ENCODE measurements at places on chromosomes 16 and 17.

DNA sequence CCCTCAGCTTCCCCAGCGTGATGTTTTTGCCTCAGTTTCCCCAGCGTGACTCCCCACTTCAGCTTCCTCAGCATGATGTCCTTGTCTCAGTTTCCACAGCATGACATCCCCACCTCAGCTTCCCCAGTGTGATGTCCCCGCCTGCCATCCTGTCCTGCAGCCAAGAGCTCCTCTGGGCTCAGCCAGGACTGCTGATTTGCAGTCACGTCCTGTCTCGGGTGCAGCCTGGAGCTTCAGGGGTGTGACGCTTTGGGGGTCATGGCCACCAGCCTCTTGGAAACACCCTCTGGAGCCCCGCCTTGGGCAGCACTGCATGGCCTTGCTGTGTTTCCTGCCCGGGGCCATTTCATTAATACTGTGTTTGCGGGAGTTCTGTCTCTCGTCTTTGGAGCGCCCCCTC, 16.5 kb upstream of the NUDT16L1 start:
- no peak for DNase-seq

DNA sequence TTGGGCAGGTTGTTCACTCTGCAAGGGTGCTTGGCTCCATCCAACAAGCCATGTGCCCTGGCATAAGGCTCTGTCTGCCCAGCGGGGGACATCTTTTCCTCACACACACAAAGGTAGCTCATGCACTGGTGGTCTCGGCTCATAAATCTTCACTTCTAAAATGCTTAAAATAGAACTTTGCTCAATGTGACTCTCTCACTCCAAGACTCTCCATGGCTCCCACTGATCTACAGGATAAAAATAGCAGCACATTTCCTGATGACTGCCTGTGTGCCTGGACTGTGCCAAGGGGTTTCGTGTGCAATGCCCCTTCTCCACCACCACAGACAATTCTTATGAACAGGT, 15.1 kb upstream of the CIBAR2 start:
- DNase-seq = no peak

- DNase-seq = no peak
These were observed 1.2 kb downstream of the FOXF1 start for GRCh38 chr16:86511317-86512161.

DNA sequence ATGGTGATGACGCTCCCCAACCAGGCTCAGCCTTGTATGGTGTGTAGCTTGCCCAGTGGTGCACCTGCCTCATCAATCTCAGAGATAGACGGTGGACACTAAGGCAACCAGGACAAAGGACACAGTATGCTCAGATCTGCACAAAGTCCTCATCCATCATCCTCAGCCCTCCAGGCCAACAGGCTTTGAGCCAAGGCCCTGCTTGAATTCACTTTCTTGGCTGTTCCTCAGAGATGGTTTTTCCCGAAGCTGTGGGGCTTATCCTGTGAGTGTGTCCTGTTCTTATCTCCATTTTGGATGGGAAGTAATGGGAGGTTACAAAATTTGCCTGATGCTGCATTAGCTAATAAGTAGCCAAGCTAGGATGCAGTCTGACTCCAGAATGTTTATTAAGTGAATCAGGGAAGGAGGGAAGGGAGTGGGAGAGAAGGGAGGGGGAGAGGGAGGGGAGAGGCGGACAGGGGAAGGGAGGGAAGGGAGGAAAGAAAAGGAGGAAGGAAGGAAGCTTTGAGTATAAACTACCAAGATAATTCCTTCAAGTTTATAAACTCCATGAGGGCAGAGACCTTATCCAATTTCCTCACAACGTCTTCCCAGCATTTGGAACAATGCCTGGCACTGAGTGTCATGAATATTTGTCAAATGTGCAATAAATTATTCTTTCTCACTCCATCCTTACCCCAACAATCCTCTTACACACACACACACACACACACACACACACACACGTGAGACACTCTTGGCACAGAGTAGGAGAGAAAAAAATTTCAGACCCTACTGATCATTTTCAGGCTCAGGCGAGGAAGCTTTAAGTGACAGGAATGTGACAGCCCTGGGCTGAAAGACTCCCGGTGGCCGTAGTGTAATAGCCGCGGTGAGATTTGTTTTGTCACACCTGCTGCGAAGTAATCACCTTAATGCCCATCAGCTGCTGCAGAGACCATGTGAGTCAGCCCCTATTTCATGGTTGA, 84.3 kb downstream of the BMERB1 start:
- DNase-seq = no peak

DNA sequence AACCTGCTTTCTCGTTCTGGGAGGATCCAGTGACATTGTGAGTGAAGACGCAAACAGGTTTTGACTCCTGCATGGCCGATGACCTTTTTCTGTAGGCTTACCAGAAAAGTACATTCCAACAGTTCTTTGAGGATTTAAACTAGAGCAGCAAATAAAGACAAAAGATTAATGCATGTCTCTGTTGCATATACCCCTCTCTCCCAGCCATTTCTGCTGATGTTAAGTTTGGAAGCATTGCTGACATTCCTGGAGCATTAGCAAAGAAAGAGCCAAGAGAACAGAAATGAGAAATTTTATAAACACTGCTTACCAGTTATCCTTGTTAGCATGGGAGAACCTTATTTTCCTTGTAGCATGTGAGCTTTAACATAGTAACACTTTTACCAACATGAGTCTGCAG, 49.3 kb downstream of the SIAH1 start:
- DNase-seq = no peak

GRCh38 chr16:55499951-55500529, 8.8 kb upstream of the LPCAT2 start:
- DNase-seq = no peak

- DNase-seq = no peak
These were observed 69.3 kb downstream of the BANP start for GRCh38 chr16:88020516-88020885.

GRCh38 chr16:4203748-4204147, 38.1 kb downstream of the SRL start:
- DNase-seq = no peak

DNA sequence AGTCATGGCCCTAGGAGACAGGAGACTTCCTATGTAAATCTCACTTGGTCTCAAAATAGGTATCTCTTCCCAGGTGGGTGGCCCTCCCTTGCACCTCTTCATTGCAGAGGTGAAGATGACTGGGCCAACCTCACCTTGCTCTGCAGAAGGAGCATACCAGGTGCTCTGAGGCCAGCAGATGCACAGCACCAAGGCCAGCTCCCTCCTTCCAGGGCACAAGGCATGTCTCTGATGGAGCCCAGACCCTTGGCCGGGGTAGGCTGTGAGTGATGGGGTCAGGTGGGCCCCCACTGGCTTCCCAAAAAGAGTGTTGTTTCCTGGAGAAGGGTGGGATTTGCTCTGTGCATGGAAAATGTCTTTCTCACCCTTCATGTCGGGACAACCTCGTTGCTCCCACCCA, 12.8 kb downstream of the CACNG5 start:
- no peak for DNase-seq

GRCh38 chr16:21663889-21664647, at the start of gene OTOA:
Gene OTOA (plus strand): TSS chr16:21663968. CDS start chr16:21678515, 14,547 bp downstream.
- no peak for DNase-seq

- DNase-seq = no peak
These were observed 9.1 kb upstream of the COL1A1 start for GRCh38 chr17:50210240-50211225.

- DNase-seq = no peak
These were observed 1.0 kb downstream of the RHBDL3 start for GRCh38 chr17:32266389-32267301.

- no peak for DNase-seq
These were observed 306.4 kb downstream of the WWOX start for GRCh38 chr16:78405833-78406232.

DNA sequence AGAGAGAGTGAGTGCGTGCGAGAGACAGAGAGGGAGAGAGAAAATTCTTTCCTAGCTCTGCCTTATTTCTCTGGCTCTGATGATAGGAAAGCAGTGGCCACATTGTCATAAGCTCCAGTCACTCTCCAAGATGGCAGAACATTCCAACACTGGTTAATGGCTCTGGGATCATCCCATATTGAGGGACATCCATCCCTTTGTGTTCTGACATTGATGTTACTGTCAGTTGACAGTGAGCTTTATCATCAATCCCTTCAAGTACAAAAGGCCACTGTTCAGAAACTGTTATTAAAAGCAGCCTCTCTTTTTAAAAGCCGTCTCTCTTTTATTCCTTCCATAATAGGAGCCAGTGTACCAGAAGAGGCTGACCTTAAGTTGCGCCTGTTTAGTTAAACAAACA, 1084.9 kb upstream of the RBFOX1 start:
- DNase-seq = no peak

DNA sequence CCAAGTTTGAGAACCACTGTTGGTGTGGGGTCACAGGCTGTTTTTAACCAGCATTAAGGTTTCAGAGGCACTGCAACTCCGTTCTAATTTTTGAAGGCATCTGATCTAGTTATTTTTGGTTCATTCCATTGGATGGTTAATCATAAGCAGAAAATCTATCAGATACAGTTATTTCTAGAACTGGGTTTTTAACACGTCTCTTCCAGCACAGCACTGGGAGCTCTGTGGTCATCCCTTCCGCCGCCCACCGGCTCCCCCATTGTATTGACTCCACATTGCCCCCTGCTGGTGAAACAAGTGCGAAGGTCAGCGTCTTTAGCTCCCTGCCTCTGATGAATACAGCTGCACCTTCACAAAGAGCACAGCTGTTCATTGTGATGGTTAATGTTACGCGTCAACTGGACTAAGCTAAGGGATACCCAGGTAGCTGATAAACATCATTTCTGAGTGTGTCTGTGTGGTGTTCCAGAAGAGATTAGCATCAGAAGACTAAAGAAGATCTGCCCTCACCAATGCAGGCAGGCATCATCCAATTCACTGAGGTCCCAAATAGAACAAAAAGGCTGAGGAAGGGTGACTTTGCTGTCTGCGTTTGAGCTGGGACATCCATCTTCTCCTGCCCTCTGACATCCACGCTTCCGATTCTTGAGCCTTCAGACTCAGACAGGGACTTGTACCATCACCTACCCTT, 8.5 kb downstream of the CCL18 start:
- no peak for DNase-seq
